ENCODE measurements at places on chromosomes 7 and 10.
A peak's percentile ranks its signal among the peaks of the same experiment; 100 is the strongest.

DNA sequence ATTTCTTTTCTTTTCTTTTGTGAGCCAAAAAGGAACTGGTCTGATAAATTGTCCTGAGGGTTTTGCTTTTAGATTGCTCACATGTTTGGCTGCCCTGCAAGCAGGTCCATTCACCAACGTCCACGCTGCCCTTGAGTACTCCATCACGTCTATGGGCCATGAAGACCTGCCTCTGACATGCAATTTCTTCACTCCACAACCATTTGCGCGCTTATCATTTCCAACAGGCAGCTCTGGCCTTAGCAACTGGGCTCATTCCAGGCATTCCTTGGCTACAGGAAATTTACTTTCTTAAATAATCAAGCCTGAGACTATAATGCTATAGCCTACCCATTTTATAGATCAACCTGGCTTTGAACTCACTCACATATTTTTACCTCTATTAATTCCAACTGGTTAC lies 408.3 kb upstream of the C7orf33 start:
- DNase-seq = no peak

DNA sequence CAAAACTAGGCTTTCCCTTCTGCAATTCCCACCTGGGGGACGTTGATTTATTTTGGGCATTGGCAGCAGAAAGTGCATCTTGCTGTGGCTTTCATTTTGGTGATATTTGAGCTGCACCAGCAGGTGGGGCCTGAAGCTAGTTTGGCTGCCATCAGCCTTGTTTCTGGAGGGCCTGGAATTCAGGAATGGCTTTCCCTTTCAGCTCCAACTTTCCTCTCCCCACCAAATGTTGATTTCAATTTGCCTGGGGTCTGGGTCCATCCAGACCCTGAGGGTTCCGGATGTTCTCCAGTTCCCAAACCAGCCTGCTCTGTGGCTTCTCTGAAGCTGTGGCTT lies 640.4 kb downstream of the TYW1 start:
- peak; percentile 59 for DNase-seq

DNA sequence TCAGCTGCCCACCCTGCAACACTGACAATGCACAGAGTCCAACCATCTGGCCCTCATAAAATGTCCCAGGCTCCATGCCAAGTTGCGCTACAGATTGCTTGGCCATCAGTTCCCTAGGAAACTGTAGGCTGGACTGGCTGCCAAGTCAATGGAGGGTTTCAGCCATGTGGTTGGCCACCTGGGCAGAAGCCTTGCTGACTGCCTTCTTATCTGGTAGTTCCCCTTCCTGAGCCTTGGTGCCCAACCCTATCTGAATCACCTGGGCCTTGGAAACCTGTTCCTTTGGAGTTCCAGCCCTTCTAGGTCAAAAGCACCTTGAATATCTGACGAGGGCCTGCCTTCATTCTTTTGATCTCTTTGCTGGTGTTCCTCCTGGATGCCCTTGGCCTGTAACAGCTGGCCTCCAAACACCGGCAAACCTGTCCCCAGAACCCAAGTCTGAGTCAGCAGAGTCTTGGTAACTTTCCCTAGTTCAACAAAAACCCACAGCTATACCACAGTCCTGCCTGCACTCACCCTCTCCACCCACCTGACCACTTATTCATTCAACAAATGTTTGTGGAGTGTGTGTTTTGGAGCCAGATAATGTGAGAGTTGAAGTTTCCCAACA lies 37.4 kb upstream of the KDM7A start:
- no peak for DNase-seq

GRCh38 chr7:49855281-49855980 lies 82.0 kb downstream of the VWC2 start:
- DNase-seq = no peak

- no peak for DNase-seq
Measured at GRCh38 chr10:6119962-6120361, 31.1 kb downstream of the RBM17 start.

- DNase-seq = no peak
Measured at GRCh38 chr7:7607010-7607409, 33.5 kb upstream of the UMAD1 start.

DNA sequence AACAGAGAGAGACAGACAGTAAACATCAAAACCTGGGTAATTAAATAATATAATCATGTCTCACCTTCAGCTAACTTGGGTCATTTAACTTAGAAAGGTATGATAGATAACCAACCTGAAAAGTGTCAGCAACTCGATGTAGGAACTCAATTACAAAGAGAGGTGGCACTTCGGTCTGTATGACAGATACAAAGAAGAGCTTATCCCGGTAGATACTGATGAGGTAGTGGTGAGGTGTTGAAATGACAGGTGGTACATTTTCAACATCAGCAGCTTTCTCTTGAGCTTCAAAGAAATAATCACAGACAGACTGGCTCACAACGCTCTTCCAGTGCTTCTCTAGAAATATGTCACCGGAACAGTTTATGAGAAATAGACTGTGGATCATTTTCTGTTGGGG lies 12.6 kb downstream of the AP3M1 start:
- DNase-seq = no peak

DNA sequence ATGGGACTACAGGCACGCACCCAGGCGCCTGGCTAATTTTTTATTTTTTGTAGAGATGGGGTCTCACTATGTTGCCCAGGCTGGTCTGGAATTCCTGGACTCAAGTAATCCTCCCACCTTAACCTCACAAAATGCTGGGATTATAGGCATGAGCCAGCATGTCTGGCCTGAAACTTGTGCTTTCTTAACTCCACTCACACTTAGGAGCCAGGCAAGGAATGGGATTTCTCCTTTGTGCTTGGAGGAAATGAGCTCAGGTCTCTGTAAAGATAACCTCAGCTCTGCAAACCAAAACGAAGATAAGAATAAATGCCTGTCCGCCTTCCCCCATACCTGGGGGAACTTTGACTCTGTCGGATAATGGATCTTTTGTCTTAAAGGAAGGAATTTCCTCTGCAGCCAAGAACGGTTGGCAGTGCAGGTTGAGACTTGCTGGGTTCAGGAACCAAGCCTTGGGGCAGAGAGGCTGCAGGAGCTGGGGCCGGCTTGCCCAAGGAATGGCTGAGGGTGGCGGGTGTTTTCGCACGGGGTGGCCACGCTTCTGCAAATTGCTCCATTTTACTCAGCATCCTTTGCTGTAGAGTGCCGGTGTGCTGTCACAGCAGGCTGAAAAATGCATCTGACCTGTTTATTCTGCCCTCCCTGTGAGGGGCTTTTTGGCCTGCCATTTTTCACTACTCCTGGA lies 174.2 kb downstream of the KIAA1217 start:
- no peak for DNase-seq

GRCh38 chr7:145016068-145016467 lies 180.2 kb upstream of the TPK1 start:
- DNase-seq = no peak

GRCh38 chr7:157729566-157729965 lies 392.8 kb downstream of the DNAJB6 start:
- no peak for DNase-seq

- DNase-seq = no peak
Measured at GRCh38 chr7:147406521-147407135, 1183.9 kb upstream of the C7orf33 start.

- no peak for DNase-seq
Measured at GRCh38 chr10:116270126-116270770, 2.8 kb downstream of the GFRA1 start.

GRCh38 chr7:135584362-135585353 lies 26.9 kb downstream of the NUP205 start:
- no peak for DNase-seq

DNA sequence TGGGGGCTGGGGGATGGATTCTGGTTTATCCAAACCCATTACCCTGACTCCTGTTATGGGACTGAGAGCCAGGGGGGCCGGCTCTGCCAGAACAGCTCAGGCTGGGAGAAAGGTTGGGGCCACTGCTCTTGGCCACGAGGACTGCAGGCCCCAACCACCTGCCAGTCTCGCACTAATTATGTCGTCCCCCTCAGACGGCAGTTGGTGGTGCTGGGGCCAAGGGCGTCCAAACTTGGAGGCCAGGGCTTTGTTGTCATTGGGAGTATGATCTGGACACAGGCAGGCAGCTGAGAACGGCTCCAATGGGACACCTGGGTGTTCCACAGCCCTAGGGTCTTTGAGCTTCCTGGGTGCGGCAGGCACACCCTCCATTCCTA lies 34.7 kb downstream of the DRGX start:
- DNase-seq = no peak

DNA sequence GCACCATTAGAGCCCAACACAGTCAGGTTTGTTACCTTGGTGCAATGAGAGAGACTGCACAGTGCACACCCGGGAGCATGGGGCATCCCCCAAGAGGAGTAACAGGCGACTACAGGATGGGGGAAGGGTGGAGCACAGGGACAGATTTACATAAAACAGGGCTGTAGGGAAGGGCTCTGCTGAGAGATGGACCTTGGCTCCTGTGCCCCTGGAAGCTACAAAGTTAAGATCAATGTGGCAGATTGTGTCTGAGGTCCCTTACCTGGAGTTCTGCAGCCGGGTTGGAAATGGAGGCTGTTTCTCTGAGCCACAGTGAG lies 13.7 kb upstream of the SLC18A3 start:
- no peak for DNase-seq

- no peak for DNase-seq
Measured at GRCh38 chr7:123460616-123461015, 73.8 kb downstream of the IQUB start.

DNA sequence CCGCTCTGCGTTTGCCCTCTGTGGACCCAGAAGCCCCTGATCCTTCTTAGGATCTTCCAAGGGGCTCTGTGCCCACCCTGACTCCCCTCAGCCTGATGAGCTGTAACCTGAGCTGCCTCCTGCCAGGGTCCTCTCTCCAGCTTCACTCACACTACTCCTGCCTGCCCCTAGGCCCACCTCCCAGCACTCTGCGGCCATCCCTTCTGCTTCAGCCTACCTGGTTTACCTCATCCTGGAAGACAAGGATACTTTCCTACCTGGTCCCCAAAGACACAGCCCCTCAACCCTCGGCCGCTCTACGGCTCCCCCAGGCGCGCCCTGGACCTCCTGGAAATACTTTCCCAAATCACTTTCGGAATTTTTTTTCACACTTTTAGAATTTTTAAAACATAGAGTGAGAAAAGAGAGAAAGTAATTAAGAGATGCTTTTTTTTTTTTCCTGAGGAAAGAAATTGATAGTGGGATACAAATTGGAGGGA lies 6.4 kb upstream of the ZNF862 start:
- DNase-seq = no peak

DNA sequence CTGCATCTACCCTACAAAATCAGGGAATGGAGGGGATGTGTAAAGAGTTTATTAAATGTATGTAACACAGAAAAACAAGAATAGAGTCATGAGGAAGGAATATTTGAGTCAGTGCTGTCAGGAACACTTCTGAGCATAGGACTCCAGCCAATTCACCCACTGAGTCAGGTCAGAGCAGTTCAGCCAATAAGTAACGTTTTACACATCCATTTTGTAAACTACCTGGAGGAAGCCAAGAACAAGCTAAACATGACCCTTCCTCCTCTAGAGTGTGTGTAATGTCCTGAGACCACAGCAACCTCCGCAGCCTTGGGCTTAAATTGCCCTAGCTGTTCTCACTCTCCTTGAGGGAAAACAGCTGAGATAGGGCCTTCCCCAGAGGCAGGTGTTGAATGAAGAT lies 691.5 kb upstream of the LRRN3 start:
- DNase-seq = no peak

GRCh38 chr7:131800531-131800930 lies 244.1 kb upstream of the PODXL start:
- no peak for DNase-seq

DNA sequence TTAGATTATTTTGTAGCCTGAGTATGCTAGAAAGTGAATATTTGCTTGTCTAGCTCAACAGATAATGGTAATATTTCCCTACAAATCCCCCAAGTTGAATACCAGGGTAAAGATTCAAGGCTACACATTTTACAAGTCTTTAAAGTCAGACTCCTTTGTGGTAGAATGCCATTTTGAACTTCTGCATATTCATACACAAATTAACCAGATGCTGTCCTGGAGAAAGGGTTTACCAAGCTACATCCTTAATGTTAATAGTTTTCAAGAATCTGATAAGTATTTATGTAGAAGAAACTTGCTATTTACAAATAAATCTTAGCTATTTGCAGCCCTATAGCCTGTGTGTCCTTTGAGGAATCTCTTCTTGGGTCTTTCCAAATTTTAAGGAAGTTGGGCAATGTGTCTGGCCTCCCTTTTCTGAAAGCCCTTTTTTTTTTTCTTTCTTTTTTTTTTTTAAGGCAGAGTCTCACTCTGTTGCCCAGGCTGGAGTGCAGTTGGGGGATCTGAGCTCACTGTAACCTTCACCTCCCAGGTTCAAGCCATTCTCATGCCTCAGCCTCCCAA lies 82.6 kb downstream of the CPEB3 start:
- no peak for DNase-seq

- DNase-seq = no peak
Measured at GRCh38 chr10:65531545-65531944, 1394.3 kb upstream of the LRRTM3 start.
